ENCODE measurements at places on chromosomes 6 and 20.

DNA sequence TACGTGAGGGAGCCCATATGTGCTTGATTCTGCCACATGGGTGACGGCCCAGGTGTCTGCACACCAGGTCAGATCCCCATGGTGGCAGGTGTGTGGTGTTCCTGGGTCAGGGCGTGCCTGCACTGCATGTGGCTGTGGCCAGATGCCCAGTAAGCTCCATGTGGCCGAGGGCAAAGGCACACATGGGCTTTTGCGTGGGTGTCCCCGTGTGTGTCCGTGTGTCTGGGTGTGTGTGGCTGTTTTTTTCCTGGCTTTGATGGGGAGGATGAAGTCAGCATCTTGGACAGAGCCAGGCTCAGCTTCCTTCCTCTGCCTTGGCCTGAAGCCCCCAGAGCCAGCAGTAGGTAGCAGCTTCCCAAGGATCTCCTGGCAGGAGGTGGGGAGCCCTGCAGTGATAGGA, 1.5 kb upstream of the TNXB start:
- no peak for DNase-seq

DNA sequence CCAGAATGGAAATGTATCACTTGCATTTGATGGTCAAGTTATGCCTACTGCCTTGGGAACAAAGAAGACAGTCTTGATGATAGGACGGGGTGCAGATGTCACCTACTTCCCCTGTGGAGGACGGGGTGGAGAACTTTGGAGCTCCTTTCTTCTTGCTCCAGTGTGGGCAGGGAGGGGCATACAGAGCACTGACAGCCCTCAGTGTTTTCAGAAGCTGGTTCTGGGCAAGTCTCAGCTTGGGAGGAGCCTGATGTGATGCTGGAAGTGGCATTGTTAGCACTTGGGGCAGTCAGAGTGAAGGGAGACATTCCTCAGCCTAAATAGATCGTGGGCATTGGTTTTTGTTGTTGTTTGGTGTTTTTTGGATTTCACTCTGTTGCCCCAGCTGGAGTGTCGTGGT, 59.7 kb downstream of the SYNJ2 start:
- DNase-seq = no peak

DNA sequence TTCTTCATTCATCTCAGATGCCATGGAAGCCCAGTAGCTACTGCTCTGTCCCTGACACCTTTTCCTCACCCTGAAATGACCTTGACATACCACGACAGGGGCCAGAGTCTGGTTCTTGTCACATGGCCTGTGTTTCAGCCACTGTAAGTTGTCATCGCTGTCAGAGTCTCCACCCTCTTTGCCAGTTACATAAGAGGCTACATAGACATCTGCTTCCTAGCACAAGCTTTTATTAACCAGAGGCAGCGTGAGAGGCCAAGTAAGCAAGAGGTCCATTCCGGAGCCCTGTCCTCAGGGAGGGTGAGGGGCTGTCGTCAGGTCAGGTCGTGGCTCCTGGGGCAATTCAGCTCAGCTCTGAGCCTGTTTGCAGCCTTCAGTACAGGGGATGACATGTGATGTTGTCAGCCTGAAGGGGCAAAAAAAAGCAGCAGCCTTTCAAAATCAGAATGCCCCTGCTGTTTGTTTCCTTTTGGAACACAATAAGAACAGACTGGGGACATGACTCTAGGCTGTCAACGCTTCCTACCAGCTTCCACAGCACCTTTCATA, 146.3 kb downstream of the MTFR2 start:
- DNase-seq = no peak

- DNase-seq = no peak
Measured at GRCh38 chr6:13660893-13661292, 45.8 kb downstream of the NOL7 start.

- no peak for DNase-seq
Measured at GRCh38 chr6:156889986-156890385, 112.8 kb downstream of the ARID1B start.

Measured in activated CD4-positive, alpha-beta T cell treated with anti-CD3 and anti-CD28 coated beads, Interleukin-2, amount 50 U/mL, for 24 hours (primary cell).